ENCODE measurements at places on chromosomes 1 and 21.

DNA sequence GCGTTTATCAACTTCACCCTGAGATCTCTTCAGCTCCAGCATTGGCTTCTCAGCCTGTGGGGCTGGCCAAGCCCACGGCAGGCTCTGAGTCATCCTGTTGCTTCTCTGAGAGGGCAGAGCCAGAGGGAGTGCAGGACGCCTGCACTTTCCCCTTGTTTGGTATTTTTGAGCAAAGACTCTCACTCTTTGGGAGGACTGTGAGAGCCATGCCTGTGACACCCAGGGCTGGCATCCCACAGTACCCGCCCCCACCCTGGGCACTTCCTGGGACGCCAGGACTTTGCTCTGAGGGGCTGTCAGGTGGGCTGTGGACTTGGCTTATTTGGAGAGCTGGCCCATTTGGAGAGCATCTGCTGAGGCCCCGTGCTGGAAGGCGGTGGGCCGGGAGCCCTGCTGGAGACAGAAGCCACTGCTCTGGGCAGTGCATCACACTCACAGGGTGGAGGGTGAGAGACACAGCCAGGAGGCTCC is 37.4 kb downstream of the VANGL1 start:
- DNase-seq, result no peak

GRCh38 chr1:177558372-177558771 is 387.6 kb downstream of the BRINP2 start:
- no peak for DNase-seq

DNA sequence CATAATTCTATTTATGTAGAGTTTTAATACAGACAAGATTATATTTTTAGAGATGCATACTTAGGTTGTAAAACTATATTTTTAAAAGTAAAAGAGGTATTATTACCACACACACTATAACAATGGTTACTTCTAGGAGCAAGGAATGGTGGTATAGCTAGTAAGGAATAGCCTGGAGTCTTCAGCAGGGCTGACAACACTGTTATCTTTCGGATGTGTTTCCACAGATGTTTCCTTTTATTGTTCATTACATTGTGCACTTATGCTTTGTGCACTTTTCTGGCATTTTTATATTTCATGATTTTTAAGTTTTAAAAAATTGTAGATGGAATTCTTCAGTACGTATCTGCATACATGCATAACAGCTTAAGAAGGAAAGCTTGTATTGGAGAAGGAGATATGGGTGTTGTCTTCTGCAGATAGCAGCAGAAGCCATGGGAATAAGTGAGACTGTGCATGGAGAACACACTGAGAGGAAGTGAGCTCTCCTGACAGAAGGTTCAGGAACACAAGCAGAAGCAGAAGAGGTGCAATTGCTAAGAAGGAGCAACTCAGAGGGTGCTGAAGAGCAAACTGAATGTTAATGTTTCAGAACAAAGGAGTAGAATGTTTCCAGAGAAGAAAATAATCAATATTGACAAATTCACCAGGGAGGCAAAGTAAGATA is 91.8 kb downstream of the UCHL5 start:
- DNase-seq, result no peak

- no peak for DNase-seq
Observed at GRCh38 chr1:208977012-208977411, 606.5 kb upstream of the CAMK1G start.

GRCh38 chr1:246837418-246838117 is 94.2 kb downstream of the AHCTF1 start:
- DNase-seq, result no peak

DNA sequence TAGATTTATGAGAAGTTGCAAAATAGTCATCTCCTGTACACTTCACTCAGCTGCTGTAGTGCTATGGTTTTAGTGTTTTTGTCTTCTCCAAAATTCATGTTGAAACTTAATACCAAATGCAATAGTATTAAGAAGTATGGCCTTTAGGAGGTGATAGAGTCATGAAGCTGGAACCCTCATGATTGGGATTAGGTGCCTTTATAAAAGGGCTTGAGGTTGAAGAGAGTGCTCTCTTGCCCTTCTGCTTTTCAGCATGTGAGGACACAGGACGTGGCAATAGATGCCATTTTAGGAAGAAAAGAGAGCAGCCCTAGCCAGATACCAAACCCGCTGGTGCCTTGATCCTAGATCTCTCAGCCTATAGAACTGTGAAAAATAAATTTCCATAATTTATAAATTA is 87.6 kb downstream of the CTH start:
- peak; percentile 8 for DNase-seq

DNA sequence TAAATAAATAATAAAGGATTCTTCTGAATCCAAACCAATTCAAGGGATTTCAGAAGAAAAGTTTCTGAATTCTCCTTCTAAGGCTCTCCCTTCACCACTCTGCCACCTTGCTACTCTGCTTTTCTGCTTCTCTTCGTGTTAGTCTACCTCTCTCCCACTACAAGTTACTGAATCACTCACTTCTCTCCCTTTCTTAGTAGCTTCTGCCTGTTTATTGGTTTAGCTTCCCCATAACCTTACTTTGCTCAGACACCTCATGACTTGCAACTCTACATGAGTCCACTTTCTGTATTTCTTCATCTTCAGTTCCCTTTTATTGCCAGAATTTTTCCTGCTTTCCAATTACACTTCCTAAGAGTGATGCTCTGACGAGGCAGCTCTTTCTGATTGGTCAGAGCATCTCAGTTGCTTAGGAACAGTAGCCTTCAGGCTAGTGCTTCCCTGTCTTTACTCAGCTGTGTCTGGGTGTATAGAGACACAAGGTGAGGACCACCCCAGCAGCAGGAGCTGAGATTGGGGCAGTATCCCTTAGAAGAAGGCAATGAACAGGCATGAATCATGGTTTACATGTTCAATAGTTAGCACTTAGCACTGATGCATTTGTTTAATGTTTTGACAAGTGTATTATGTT is 144.6 kb downstream of the SLC30A10 start:
- DNase-seq, result no peak

DNA sequence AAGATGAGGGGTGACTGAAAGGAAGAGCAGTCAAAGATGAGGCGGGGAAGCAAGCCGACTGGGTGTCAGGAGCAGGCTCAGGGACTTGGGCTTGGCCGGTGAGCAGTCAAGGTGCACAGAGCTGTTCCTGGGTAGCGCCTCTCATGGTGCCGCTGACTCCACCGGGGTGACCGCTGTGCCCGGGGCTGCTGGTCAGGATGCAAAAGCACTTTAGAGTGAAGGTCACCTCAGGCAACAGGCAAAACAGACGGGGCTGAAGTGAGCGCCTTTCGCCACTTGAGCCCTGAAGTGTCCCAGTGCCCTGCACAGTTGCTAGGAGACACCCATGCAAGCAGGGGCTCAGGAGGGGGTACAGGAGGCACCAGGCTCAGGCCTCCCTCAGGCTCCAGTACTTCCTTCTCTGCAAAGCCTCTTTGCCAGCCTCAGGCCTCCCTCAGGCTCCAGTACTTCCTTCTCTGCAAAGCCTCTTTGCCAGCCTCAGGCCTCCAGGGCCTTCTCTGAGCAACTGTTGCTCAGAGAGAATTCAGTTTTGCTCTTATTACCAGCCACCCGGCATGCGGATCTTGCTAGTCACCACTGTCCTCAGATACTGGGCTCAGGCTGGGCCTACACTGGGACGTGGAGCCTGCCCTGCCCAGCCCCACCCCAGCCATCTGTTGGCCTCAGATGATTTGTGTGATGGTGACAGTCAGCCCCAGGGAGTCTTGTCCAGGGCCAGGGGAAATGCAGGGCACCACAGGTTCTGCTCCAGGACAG is 99.7 kb upstream of the IRF2BP2 start:
- no peak for DNase-seq

GRCh38 chr1:93810316-93810715 is 68.7 kb downstream of the DNTTIP2 start:
- no peak for DNase-seq

- DNase-seq, result no peak
Observed at GRCh38 chr1:228488818-228489674, 1.9 kb downstream of the RNF187 start.

DNA sequence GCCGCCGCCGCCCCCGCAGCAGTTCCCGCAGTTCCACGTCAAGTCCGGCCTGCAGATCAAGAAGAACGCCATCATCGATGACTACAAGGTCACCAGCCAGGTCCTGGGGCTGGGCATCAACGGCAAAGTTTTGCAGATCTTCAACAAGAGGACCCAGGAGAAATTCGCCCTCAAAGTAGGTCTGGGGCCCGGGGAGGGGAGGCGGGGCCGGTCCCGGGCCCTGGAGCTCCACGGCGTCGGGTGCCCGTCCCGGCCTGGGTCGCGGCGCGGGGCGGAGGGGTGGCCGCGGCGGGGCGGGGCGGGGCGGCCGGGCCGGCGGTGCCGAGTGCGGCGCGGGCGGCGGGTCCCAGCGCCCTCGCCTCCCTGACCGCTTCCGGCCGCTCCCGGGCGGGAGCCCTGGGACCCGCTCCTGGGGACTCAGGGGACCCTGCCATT is 646 bp downstream of the MAPKAPK2 start:
- DNase-seq, result no peak

GRCh38 chr1:112399456-112399855 is 3.4 kb downstream of the CTTNBP2NL start:
- no peak for DNase-seq

DNA sequence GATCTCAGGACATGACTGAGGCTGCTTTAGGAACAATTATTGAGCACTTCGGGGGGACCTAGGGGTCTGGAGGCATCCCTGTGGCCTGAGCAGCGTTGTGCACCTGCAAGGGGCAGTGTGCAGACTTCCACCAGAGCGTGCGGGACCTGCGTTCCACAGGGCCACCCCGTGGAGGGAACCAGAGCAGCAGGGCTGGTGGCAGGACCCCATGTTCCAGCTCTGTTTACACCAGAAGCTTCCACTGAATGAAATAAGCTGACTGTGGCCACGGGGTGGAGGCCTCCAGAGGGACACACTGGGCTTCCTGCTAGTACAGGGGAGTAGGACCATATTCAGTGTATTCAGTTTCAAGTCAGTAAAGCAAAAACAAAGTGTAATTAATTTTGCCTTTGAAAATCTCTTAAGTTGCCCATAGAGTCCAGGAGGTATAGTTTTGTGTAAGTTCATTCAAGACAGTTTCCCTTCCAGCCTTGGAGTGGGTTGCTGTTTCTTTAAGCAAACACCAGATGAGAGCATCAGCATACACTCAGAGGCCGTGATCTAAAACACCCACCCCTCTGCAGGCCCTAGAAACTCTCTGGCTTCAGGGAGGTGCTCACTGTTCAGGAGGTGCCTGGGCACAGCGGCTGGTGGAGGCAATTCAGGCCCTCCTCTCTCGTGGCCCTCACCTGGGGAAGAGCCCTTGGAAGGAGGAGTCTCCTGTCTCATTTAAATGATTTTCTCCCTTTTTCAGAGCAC is 16.6 kb downstream of the SLC1A7 start:
- no peak for DNase-seq

- no peak for DNase-seq
Observed at GRCh38 chr1:77739235-77739634, 20.4 kb downstream of the USP33 start.

DNA sequence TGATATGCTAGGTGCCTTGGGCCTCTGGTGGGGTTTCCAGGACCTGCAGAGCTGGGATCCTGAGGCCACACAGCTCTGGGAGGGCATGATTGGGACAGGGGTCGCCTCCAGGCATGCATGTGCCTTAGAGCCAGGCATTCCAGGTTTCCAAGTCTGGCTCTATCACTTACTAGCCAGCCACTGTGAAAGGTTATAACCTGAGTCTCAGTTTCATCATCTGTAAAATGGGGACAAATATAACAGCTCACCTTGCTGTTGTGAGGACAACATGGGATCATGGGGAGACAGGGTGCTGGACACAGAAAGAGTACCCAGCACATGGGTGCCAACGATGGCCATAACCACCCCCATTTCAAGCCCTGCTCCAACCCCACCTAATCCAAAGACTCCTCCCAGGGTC is 2.7 kb downstream of the CHI3L1 start:
- DNase-seq, result no peak

DNA sequence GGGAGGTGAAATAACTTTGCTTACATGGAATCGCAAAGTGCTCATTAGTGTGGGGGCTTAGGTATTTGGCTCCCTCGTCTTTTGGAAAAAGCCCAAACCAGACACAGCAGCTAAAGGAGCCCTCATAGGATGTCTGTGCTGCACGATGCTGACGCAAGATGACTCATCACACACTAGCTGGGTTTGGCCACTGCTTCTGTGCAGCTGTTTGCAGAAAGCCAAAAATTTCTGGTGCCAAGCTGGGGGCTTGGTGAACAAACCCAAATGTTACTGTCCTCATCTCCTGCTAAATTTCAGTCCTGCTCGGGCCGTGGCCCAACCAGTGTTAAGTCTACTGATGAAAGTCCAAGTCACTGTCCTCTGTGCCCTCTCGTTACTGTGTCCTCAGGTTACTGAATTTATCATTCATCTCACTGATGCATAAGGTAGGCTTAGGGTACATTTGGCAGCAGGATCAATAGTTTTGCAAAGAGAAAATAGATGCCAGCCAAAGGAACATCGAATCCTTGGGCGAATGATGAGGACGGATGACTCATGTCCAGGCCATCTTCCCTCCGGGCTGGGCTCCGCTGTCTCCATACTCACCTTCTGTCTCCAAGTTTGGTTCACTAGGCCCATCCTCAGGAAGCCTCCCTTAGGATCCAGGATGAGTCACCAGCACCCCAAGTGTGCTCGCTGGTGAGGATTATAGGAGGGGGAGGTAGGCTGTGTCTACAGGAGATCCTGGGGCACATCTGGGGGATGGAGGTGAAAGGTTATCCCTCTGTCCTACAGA is 177.7 kb downstream of the ADSS2 start:
- DNase-seq, result no peak

DNA sequence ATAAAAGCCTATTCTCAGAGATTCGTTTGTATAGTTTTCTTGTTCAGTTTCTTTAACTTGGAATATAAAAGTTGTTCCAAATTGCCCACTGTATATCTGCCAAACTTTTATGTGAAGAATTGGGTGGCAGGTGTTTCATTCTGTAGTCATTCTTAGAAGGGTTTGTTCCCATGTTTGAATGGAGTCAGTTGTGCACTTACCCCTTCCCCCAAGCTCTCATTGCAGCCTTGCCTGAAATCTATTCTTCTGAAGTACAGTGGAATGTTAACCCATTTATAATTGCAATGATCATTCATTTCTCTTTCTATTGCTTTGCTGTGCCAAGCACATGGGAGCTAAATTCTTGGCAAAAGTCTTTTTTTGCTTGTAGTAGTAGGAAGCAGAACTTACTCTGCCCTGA is 375.3 kb upstream of the C1orf87 start:
- no peak for DNase-seq

GRCh38 chr1:147897029-147897752 is 5.4 kb upstream of the GJA8 start:
- no peak for DNase-seq

Data from NCI-H1930 (cell line).